Activated T-cell treated with anti-CD3 and anti-CD28 coated beads, Interleukin-2, amount 50 U/mL, for 48 hours (primary cell): ENCODE measurements at places on chromosomes 5 and 9.

DNA sequence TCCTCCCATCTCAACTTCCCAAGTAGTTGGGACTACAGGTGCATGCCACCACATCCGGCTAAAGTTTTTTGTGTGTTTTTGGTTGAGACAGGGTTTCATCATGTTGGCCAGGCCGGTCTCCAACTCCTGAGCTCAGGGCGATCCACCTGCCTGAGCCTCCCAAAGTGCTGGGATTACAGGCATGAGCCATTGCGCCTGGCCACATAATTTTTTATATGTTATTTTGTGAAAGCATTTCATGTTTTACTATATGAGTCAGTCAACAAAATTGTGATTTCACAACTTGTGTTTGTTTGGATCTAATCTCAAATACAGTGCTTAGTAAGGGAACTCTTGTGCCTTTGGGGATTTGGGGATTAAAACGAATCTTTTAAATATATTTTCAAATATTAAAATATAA lies 20.0 kb upstream of the FAM120AOS start:
- DNase-seq, result no peak

DNA sequence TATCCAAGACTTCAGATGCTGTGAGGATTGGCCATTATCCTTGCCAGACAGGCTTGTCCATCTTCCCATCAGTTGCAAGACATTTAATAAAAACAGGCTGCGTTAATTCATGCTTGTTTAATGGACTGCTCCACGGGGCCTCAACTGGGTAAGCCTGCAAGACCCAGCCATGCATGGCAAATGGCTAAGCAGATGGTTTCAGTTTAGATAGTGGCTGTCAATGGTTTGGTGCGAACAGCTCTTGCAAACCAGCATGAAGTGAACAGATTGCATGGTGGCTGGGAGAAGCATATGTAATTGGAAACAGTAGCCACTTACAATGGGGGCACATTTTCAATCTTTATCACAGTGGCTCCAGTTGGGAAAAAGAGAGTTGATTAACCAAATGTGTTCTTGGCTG lies 628.2 kb upstream of the KLF4 start:
- DNase-seq, result no peak

DNA sequence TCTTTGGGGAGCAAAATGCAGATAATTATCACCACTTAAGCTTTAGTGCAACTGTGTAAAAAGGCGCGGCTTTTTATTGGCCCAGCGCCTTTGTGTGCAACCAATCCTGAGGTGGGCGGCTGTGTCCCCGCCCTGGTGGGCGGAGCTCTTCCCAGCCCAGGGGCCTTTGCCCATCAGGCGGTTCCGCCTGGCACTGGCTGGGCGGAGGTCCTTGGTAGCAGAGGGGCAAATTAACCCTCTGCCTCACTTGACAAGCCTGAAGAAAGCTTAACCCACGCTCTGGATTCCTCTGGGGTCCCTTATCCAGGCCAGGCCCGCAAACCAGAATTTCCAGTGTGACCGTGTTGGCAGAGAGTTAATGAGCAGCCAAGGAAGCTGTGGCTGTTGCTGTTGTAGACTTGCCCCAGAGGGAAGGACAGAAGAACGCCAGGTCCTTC lies 12.8 kb upstream of the NIPAL4 start:
- DNase-seq, result no peak

GRCh38 chr5:34459908-34460307 lies 196.2 kb upstream of the RAI14 start:
- no peak for DNase-seq

DNA sequence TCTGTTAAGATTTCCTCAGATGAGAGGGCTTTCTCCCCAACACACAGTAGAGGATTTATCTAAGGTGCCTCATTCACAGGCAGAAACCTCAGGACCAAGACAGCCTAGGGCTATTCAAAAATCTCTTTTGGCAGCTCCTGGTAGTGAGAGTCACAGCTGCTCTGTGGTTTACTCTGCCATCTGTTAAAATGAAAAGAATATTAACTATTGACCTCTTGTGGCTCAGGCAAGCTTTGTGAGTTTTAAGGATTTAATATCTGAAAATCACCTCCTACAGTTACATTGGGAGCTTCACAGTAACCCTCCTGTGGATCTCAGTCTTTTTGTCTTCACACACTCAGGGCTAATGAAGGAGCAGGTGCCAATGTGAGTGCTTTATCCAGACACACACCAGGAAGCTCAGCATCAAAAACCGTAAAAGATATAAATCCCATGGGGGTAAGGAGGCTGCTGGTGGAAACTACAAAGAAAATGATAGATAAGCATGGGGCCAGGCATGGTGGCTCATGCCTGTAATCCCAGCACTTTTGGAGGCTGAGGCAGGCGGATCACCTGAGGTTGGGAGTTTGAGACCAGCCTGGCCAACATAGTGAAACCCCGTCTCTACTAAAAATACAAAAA lies 29.7 kb downstream of the PPP1R2B start:
- no peak for DNase-seq

GRCh38 chr9:134611046-134611445 lies 30.6 kb upstream of the COL5A1 start:
- DNase-seq, result no peak

GRCh38 chr5:60538426-60538825 lies 161.5 kb downstream of the DEPDC1B start:
- DNase-seq, result no peak

- no peak for DNase-seq
These were observed 591.6 kb upstream of the DMAC1 start for GRCh38 chr9:8391132-8391531.

- DNase-seq, result no peak
These were observed 145.2 kb upstream of the ABCA1 start for GRCh38 chr9:105073147-105073546.

DNA sequence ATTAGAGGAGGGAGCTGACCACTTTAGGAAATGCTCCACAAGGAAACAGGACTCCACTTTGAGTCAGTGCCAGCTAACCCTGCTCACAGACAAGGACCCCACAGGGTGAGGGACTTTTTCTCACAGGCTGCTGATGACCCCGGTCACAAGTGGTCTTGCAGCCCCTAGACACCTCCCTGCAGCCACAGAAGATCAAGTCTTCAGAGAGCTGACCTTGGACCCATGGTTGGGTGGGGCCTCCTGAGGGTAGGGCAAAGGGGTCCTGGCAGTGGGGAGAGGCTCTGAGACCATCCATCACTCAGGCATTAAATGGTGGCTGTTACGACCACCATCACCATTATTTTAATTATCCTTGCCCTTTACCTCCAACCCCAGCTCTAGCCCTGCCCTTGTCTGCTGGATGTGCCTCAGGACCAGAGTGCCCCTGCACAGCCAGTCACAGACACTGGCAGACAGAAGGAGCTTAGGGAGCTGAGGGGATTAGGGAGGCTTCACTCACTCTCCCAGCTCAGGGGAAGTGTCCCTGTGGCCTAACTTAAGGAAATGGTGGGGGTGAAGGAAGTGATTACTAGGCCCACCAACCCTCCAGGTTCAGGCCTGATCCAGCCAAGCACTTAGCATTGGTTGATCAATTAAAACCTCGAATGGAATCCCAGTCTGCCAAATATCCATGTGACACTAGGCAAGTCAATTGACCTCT lies 1.6 kb downstream of the ACSL6 start:
- DNase-seq, result no peak

DNA sequence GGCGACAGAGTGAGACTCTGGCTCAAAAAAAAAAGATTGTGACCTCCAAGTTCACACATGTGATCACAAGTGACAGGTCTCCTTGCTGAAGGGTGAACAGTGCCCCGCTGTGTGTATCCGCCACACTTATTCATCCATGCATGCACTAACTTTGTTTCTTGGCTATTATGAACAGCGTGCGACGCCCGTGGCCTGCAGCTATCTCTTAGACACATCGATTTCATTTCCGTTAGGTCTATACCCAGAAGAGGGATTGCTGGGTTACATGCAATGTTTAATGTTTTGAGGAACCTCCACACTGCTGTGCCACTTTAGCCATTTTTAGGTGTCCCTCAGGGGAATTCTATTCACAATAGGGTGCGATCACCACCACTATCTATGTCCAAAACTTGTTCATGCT lies 12.1 kb upstream of the EGFL7 start:
- no peak for DNase-seq

DNA sequence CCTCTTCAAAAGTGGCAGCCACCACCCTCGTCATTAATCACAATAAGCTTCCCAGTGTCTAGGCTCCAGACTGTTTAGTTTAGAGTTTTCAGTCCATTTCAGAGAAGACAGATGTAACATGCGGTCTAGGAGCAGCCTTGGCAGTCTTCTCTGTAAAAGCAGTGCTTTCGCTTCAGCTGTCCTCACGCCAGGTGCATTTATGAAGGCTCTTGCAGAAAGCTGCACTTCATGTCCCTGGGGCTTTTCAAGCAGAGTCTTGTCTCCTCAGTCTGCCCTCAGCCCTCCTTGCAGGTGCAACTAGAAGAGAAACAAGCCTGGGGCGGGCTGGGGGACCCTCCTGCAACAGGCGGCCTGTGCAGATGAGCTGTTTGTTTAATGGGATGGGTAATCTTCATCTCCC lies 281.9 kb downstream of the DRD1 start:
- DNase-seq, result no peak
